H7 (cell line): ENCODE measurements at places on chromosomes 13 and 19. TPM values are rescaled to one million over a fixed set of nuclear protein-coding genes. Genes with fewer than 3 reads are reported as not detected.

The CEBPA gene
- total RNA-seq, result 3.2 and 4.8 TPM in 2 replicates

The ATP1A3 gene
- total RNA-seq, result 9.9 and 11.9 TPM in 2 replicates

DNA sequence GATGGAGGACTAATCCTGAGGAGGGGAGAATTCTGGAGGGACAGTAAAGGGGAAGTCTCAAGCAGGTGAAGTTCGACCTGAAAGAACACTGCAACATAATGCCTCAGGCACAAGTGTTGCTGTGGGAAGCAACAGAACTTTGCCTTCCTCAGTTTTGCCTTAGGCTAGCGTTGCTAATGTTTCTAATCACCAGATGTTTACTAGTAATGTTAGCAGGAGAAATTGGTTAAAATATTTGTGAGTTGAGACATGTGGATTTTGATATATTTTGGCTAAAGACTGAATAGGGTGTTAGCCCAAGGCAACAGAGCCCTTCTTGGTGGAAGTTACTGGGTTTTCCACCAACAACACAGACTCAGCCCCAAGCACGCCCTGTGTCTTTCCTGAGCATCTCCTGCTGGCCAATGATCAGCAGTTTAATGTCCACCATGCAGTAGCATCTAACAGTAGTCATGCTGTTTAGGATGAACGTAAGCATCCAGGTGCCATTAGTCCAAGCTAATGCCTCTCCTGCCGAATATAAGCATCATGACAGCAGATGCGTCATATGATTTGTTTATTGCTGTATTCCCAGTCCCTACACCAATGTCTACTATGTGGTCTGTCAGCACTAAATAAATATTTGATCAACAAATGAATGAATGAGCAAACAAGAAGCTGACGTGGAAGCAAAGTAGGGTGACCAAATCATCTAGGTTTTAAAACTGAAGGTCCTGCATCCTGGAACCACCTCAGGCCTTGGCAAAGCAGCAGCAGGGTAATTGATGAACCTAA is 511.9 kb upstream of the HTR2A start:
- DNase-seq, result no peak

DNA sequence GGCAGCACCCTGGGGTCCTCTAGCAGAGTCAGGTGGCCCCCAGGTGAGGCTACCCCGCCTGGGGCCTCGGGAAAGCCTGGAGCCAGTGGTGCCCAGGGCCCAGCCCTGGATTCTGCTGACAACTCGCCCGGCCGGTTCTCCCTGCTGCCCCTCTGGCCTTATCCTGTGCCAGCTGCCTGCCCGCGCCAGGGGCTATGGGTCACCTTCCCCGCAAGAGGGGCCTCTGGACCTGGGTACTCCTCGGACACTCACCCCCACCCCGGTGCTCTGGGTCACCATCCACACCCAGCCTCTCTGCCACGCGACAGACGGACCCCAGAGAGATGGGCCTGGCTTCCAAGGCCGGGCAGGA is 24.0 kb downstream of the ZBTB7A start:
- DNase-seq, result peak; percentile 80

GRCh38 chr19:33273881-33274662 is 28.3 kb downstream of the CEBPA start:
- no peak for DNase-seq

The PRR19 gene
- 3.3 and 5.2 TPM in 2 replicates for total RNA-seq

DNA sequence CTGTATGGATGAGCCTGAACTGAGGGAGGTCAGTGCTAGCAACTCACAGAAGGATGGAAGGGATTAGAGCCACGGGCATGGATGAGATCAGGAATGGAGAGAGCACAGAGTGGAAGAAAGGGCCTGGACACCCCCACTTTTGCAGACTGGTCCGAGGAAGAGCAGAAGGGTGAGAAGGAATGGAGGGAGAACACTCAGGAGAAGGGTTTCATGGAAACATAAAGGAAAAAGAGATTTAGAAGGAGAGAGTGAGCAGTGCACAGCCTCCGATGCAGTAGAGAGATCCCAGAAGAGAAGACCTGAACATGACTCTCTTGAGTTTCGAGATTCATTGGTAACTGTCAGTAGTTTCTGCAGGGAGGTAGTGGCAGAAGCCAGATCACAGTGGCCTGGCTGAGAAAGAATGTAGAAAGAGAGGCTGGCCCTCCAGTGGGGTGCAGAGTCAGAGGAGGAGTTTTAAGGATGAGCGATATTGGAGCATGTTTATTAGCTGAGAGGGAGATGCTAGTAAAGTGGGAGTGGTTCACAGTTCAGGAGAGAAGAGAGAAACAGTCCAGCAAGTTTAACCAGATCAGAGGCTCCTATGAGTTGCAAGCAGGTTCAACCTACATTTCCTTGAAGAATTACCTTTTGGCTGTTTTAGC is 108.9 kb downstream of the ZAR1L start:
- no peak for DNase-seq

- DNase-seq, result no peak
Measured at GRCh38 chr13:30593001-30593400, 24.7 kb upstream of the USPL1 start.

The USHBP1 gene
- total RNA-seq, result 7.5 and 13.6 TPM in 2 replicates

DNA sequence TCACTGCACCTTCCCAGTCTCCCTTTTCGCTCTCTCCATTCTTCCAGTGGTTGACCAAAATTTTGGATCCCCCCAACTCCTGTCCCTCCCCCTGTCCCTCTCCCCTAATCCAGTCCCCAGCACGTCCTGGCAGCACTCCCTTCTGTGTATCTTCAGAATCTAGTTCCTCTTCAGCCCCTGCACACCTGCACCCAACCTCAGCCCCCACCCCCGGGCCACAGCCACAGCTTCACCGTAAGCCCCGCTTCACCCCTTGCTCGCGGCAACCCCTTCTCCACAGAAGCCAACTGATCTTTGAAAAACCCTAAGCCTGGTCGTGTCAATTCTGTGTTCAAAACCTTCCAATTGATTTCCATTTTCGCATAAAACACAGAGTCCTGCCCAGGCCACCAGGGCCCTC is 35.5 kb upstream of the SLC15A1 start:
- no peak for DNase-seq

DNA sequence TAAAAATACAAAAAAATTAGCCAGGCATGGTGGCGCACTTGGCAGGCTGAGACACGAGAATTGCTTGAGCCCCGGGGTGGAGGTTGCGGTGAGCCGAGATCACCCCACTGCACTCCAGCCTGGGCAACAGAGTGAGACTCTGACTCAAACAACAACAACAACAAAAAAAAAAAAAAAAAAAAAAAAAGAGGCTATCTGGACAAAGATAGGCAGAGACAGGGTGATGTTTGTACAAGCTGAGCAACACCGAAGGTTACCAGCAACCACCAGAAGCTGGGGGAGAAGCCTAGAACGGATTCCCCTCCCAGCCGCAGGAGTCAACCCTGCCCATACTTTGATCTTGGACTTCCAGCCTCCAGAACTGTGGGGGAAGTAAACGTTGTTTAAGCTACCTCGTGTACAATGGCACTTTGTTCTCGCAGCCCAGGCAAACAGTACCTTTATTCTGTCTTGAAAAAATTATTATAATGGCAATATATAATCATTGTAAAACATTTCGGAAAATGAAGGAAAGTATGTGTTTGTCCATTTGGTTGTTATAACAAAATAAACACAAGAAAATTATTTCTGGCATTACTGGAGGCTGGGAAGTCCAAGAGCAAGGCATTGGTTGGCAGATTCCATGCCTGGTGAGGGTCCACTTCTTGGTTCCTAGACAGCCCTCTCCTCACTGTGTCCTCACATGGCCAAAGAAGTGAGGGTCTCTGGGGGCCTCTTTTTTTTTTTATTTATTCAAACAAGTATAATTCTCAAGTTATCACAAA is 39.8 kb upstream of the LATS2 start:
- DNase-seq, result no peak

The CGB5 gene
- total RNA-seq, result not detected in 2 replicates
